CD8-positive, alpha-beta memory T cell (primary cell): ENCODE measurements at places on chromosomes 3 and 15.

GRCh38 chr3:94525043-94525442 is 462.2 kb downstream of the NSUN3 start:
- no peak for DNase-seq

DNA sequence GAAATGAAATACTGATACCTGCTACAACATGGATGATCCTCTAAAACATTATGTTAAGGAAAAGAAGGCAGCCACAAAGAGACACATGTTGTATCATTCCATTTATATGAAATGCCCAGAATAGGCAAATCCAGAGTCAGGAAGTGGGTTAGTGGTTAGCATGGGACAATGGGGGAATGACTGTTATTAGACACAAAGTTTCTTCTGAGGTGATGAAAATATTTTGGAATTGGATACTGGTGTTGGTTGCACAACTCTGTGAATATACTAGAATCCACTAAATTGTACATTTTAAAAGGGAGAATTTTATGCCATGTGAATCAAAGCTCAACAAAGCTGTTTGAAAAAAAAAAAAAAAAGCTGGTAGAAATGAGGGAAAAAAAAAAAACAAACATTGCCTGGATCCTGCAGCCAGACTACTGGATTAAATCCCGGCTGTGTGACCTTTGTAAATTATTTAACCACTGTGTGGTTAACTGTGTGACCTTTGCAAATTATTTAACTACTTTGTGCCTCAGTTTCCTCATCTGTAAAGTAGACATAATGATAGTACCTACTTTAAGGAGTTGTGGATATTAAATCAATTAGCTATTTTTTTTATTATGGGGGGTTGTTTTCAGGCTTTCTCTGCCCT is 75.6 kb upstream of the PRICKLE2 start:
- no peak for DNase-seq

- DNase-seq, result no peak
Measured at GRCh38 chr3:102102394-102102793, 253.1 kb downstream of the NFKBIZ start.

GRCh38 chr15:56770173-56770572 is 36.9 kb upstream of the ZNF280D start:
- DNase-seq, result no peak

- no peak for DNase-seq
Measured at GRCh38 chr3:2512881-2513280, 414.2 kb downstream of the CNTN4 start.

DNA sequence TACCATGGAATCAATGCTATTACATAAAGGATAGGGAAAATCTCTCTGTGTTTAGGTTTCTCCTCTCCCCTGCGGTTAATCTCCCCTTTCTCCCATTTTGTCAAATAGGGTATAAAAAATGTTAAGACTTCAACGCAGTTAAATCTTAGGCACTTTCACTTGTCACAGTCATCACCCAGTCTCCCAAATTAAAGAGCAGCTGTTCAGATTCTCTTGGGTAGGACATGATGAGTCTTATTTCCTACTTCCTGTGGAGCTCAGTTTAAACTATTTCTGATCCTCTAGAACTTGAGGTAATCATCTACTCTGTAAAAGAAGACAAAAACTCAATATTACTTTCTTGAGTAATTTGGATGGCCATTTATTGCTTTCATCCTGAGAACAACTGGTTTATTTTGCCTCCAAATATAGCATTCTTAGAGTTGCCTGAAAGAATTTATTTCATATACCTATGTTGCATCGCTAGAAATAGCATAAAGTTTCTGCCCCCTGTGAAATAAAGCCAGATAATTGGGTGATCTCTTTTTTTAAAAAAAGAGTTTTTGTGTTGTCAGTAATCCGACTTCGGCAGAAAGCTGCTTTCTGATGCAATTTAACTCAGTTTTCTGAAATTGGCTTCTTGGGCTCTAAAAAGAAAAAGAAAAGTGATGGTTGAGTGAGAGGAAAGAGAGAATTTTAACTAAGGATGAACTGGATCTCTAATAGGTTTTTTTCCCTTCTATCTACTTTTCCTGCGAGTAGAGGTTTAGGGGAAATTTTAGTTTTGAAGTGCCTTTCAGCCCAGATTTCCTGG is 20.7 kb downstream of the RAP2B start:
- no peak for DNase-seq

DNA sequence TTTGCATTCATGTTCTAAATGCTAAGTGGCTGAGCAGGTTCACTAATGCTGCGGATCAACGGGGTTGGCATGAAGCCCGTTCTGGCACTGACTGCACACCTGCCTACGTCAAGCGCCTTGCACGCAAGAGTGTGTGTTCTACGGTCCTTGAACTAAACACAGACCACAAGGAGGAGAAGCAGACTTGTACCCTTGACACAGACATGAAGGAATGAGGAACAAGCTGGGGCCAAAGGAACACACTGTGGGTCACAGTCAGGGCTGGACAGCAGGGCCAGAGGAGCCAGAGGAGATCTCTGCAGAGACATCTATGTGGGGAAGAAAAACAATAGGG is 48.0 kb upstream of the LDHAL6B start:
- no peak for DNase-seq

DNA sequence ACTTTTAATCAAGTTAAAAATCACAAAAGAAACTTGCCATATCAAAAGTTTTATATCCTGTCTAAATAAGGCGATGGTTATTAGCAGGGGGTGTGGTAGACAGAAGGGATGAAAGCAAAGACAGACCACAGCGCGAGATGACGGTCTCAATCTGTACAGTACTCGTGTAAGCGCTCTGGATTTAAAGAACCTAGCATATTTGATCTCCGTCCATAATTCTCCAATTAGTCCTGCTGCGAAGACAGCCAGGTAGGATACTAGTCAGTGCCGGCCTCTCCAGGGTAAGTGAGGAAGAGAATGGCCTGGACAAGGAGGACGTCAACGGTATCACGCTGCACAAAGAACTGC is 701 bp downstream of the SGO1 start:
- DNase-seq, result no peak
